ENCODE measurements at places on chromosomes 4 and X. TPM values are rescaled to one million over a fixed set of nuclear protein-coding genes. Genes with fewer than 3 reads are reported as not detected.

- DNase-seq, result no peak
Observed at GRCh38 chrX:129678614-129679195, 23.9 kb upstream of the APLN start.

DNA sequence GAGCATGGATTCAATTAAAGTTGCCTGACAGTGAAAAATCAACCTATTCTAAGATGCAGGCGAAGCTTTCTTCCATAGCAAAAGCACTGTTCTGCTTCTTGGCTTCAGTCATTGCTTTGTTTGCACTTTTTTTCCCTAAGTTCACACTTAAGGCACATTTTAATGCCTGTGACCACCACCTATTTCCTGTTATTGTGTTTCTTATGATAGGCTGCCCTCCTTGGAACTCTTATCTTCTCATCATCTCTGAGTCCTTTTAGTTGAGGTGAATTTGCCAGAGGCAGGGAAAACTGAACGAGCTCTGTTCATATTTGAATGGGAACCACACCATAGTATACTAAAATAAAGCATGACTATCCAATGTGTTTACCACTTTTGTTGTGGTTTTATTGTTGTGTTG lies 119.8 kb downstream of the SPCS3 start:
- DNase-seq, result no peak

- no peak for DNase-seq
Observed at GRCh38 chr4:117481742-117482141, 396.4 kb upstream of the TRAM1L1 start.

Gene HSD17B13
- not detected for total RNA-seq

DNA sequence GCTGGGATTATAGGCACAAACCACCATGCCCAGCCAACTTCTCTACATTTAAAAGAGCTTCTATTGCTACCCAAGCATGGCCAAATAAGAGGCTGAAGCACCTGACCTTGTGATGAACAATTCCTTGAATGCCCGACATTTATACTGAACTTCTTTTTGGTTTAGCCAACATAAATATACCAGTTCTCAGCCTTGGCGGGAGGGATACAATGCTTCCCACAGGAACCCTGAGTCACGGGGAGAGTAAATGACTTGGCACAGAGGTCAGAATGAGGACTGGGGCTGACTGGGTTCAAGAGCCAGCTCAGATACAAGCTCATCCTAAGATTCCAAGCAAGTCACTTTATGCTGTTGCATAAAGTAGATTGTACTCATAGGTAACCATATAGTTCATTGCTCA lies 6.1 kb downstream of the HOPX start:
- no peak for DNase-seq

- no peak for DNase-seq
Observed at GRCh38 chrX:20374900-20375438, 108.3 kb upstream of the RPS6KA3 start.

- no peak for DNase-seq
Observed at GRCh38 chr4:85414972-85415371, 60.0 kb upstream of the ARHGAP24 start.

- DNase-seq, result no peak
Observed at GRCh38 chr4:16682975-16683374, 215.5 kb downstream of the LDB2 start.

Gene SFRP2
- total RNA-seq, result 0.24 TPM

Gene BMPR1B
- total RNA-seq, result not detected

- DNase-seq, result no peak
Observed at GRCh38 chr4:148332486-148332885, 109.7 kb downstream of the NR3C2 start.

DNA sequence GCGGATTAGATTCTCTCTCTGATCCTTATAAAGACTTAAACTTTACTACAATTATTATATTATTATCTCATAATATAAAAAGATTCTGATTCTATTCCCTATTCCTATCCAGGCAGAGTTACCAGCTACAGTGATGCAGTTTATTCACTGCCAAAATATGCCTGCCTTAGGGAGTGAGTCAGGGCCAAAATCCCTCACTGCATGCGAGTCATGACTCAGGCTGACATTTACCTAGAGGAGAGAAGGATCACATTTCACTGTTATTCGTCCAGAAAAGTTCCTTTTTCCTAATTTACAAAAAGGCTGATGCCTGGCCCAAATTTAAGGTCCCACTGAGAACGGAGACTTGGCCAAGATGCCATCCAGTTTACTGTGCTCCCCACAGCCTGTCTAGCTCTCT lies 168.5 kb upstream of the LDB2 start:
- no peak for DNase-seq

GRCh38 chrX:13047759-13048158 lies 3.3 kb upstream of the FAM9C start:
- DNase-seq, result no peak
